ENCODE measurements at places on chromosomes 12 and 14.

- DNase-seq = no peak
Observed at GRCh38 chr14:50844391-50844790, 13.4 kb upstream of the NIN start.

DNA sequence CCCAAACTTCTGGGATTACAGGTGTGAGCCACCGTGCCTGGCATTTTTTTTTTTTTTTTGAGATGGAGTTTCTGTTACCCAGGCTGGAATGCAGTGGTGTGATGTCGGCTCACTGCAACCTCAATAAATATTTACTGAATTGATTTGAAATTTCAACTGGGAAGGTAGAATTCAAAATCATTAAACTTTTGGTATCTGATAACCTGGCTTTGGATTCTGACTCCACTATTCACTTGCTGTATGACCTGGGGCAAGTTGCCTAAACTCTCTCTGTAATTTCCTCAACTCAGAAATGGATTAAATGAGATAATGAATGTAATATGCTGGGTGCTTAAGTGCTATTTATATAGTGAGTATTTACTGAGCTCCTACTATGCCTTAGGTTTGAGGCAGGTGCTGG lies 8.7 kb upstream of the METAP2 start:
- no peak for DNase-seq

DNA sequence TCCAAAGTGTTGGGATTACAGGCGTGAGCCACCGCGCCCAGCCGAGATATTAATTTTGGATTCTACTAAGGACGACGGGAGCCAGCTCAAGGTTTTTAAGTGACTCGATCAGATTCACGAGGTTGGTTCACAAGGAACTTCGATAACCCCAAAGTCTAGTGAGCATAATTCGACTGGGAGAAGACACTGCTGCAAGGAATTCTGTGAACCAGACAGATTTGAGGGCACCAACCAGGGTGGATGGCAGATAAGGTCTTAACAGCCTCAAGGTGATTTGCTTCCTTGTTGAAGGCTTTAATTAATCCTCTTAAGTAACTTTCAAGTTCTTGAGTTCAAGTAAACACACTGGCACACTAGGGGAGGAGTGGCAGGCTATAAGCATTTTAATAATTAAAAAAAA lies 1.1 kb upstream of the KLHDC2 start:
- DNase-seq = no peak

- DNase-seq = no peak
Observed at GRCh38 chr14:89828471-89829165, 125.9 kb downstream of the EFCAB11 start.

DNA sequence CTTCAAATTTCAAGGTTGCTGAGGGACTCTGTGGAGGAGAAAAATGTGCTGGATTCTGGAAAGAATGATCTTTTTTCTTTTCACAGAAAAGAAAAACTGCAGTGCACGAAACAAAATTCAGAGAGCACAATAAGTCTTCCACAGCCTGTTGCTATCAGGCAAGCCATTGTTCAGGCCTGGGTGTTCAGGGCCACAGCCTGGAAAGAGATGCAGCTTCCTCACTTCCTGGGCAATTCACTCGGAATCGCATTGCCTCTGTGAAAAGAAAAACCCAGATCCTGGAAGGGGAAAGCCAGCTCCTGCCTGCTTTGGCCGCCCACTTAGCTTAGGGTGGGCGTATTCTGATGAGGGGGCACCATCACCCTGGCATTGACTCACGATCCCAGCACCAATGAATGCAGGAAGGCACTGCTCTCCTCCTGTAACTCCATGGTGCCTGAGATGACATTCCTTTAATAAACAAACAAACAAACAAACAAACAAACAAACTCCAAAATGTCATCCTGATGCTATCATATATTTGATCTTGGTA lies 863.9 kb downstream of the BCL11B start:
- DNase-seq = no peak

DNA sequence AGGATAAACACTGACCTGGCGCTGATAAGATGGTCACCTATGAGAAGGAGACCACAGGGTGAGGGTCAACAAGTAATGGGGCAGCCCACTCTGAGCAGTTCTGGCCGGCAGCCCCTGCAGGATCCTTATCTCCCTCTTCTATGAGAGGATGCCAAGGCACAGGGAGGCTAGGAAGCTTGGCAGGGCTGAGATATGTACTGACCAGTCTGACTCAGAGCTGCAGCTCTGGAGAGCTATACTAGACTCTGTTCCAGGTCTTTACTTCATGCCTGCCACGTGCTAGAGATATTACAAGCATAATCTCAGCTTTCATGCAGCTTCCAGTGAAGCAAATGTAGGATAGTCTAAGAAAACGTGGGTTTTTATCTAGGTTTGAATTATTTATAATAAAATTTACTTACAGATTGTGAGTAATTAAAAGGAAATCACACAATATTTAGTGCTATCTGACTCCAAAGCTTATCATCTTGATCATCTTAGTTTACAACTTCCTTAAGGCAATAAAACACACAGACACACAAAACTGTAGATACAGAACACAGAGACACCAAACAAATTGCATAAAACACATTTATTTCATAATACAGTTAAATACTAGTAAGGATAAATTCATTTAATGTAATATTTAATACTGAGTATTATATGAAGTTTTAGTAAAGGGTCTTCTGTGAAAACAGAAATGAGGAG lies 32.3 kb downstream of the GIT2 start:
- no peak for DNase-seq

GRCh38 chr14:31934767-31935266 lies 142.3 kb upstream of the ARHGAP5 start:
- no peak for DNase-seq

- no peak for DNase-seq
Observed at GRCh38 chr14:97218691-97219430, 421.7 kb downstream of the VRK1 start.

GRCh38 chr12:69686731-69687130 lies 12.4 kb downstream of the BEST3 start:
- DNase-seq = no peak

GRCh38 chr12:103840876-103841689 lies at the start of gene NT5DC3:
NT5DC3 (minus strand) TSS chr12:103841234; CDS start chr12:103841156, 78 bp downstream.
- DNase-seq = peak; percentile 73

DNA sequence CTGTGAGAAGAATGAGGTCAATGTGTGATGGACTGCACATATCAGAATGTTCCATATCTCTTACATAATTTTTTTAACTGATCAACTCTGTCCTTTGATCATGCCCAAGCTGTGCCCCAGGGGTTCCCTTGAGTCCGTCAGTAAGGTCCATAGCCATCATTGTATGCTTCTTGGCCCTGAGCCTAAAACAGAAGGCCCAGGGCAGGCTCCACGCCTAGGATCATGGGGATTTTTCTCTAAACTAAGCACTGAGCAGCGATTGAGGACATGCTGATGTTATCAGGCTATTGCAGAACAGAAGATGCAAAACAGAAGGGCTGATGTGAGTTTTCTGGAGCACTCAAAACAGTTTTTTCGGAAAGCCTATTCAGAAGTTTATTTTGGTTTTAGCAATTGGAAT lies 20.9 kb downstream of the RNASE9 start:
- DNase-seq = no peak

GRCh38 chr14:96424109-96424989 lies 32.4 kb downstream of the AK7 start:
- DNase-seq = no peak

GRCh38 chr12:64682572-64683277 lies 72.4 kb downstream of the RASSF3 start:
- no peak for DNase-seq

DNA sequence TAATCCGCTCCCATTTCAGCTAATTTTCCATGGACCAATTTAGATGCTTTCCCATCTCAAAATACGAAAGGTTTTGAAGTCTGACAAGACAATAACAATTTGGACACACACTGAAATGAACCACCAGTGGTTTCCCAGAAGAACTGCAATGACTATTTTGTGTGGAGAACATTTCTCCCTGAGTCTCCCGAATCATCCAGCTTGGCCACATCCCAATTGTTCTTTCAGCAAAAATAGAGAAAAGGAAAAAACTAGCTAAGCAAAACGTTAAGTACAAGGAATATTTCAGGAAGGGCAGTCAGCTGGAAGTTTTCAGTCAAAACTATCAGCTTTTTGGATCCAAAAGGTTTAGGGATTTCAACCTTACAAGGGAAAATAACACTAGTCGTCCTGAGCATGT lies 390.6 kb downstream of the KCNH5 start:
- no peak for DNase-seq

- no peak for DNase-seq
Observed at GRCh38 chr12:107679336-107679735, 6.3 kb upstream of the PWP1 start.

DNA sequence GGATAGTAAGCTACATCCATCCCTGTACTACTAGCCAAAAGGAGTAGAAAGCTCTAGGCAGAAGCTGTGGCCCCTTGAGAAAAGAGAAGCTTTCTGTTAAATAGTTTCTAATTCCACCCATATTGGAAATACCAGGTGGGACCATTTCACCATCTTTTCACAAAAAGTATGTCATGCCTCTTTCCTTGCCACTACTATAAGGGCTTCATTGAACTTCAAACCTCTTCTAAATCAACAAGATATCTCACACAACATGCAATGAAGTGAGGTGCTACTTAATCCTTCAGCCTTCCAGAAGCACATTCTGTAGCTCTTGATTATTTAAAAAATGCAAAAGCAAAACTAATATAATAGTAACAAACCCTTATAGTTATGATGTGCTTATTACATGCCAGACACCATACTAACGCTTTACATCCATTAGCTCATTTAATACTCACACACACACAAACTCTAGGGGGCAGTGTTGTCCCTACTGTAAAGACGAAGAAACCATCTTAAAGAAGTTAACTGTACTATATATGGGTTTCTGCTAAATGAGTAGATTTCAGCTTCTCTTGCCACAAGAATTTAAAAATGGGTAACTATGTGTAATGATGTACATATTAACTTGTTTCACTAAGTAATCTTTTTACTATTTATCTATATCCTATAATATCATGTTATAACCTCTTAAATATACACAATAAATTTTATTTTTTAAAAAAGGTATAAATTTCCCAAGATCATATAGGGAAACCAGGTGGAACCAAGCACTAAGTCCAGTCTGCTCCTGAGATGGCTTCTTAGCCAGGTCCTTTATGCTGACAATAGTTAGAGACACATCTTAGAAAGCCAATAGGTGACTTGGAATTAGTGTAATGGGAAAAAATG lies 124.4 kb downstream of the RPS29 start:
- DNase-seq = peak; percentile 53

DNA sequence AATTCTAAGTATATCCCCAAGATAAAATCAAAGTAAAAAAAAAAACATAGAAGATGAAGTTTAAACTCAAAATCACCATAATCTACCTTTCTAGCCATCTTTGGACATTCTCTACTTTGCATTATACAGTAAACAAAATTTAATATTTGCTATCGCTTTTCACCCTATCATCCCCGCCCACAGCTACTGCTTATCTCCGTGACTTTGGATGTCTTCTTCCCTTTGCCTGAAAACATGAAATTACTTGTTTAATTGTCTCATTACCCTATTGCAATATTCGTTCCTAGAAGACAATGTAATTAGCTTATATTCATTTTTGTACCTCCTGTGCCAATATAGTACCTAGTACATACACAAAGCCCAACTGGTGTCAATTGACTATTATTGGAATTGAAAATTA lies 9.3 kb downstream of the SYNJ2BP start:
- DNase-seq = no peak

- DNase-seq = no peak
Observed at GRCh38 chr12:3047961-3048360, 29.2 kb upstream of the TSPAN9 start.

GRCh38 chr14:90368946-90369721 lies 27.7 kb upstream of the CALM1 start:
- DNase-seq = no peak

DNA sequence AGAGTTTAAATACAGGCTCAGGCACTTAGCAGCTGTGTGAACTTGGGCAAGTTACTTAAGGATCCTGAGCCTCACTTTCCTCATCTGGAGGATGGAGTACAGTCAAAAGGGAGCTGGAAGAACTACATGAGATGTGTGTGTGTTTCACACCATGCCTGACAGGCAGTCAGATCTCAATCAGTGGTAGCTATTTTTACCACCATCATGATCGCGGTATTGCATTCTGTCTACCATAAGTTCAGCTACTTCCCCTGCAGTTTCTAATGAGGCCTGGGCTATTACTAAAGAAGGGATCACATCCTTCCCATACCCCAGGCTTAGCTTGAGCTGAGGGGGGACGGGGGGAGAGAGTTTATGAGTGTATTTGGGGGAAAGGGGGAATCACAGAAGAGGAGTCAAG lies 7.0 kb downstream of the AQP6 start:
- no peak for DNase-seq

DNA sequence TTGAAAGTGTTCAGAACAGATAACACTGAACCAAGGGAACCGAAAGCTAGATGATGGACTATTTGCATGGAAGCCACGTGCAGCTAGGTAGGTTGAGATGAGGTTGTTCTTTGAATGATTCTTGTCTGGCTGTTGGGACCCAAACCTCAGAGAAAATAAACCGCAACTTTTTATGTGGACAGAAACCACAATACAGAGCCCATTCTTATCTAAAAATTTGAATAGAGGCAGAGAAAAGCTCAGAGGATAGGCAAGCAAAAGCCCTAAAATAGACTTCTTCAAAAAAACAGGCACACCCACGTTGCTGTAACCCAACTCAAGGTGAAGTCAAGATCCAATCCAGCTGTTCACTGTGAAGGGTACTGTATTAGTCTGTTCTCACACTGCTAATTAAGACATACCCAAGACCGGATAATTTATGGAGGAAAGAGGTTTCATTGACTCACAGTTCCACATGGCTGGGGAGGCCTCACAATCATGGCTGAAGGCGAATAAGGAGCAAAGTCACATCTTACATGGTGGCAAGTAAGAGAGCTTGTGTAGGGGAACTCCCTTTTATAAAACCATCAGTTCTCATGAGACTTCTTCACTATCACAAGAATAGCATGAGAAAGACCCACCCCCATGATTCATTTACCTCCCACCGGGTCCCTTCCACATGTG lies 353.8 kb downstream of the AACS start:
- DNase-seq = no peak

GRCh38 chr14:72741826-72742117 lies 152.1 kb downstream of the DPF3 start:
- DNase-seq = no peak

GRCh38 chr12:21884936-21885335 lies 56.3 kb downstream of the ABCC9 start:
- no peak for DNase-seq

GRCh38 chr12:68007466-68007865 lies 18.2 kb downstream of the IFNG-AS1 start:
- no peak for DNase-seq

DNA sequence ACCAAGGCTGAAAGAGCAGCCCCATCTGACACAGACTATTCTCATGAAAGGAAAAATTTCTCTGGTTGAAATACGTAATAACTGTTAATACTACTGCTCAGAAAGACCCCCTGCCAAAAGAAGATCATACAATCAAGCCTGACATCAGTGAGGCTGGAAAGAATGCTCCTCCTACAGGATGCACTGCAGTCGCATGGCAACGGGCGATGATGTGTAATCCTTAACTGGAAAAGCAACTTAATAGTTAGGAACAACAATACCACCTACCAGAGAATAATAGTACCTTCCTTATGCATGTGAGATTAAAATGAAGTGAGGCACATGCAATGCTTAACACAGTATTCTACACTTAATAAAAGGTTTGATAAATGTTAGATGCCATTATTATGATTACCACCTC lies 1.2 kb upstream of the GOLGA5 start:
- DNase-seq = no peak
